Endodermal cell (in vitro differentiated cells): ENCODE measurements at places on chromosomes 13 and 19.

GRCh38 chr13:20219577-20219976 lies 12.5 kb downstream of the GJB6 start:
- no peak for DNase-seq

DNA sequence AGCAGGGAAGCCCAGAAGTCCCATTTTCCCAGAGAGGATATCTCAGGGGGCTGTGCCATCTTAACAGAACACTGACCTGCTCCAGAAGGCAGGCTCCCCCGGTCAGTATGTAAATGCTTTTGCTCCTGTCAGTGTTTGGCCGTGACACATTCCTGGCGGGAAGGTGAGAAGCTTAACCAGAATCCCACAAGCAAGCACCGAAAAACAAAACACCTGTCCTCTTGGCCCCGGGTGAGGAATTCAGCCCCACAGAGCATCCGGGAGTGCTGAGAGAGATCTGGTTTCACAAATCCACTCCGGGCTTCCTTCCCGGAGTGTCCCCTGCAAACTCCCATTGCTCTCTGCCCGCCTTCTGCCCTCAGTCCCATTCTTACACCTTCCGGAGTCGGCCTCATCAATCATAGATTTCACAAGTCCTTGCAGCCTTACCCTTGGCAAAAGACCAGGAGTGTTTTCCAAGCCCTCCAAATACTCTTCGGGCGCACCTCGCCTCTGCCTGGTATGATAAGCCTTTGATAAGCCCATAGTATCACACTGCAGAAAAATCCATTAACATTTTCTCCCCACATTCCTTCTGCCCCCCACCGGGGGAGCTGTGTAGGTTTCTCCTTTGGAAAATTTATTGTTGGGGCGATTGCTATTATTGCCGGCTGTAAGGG lies 12.2 kb downstream of the TPM4 start:
- DNase-seq = peak; percentile 82

- DNase-seq = peak; percentile 85
These were observed 94.3 kb downstream of the FAM216B start for GRCh38 chr13:42875475-42876269.

GRCh38 chr13:68727165-68727564 lies 1380.5 kb upstream of the ATXN8OS start:
- no peak for DNase-seq

- DNase-seq = no peak
These were observed 429.8 kb downstream of the FOXO1 start for GRCh38 chr13:40236566-40237168.

DNA sequence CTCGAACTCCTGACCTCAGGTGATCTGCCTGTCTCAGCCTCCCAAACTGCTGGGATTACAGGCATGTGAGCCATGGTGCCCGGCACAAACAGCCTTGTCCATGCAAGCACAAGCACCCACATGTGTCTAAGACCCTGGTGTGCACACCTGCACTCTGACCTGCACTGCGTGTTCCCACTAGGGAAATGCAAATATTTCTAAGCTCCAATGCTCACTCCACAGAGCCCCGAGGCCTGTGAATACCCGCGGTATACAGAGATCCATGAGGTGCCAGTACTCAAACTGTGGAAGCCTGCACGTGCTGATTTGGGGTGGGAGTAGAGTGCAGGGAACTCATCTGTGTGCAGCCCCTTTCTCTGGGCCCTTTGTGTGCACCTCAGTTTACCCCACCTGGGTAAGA lies 14.7 kb downstream of the GADD45B start:
- DNase-seq = no peak

- DNase-seq = no peak
These were observed 8.7 kb downstream of the MARCHF2 start for GRCh38 chr19:8421484-8422461.

- peak; percentile 96 for DNase-seq
These were observed 10.7 kb downstream of the PTGIR start for GRCh38 chr19:46614114-46614722.

DNA sequence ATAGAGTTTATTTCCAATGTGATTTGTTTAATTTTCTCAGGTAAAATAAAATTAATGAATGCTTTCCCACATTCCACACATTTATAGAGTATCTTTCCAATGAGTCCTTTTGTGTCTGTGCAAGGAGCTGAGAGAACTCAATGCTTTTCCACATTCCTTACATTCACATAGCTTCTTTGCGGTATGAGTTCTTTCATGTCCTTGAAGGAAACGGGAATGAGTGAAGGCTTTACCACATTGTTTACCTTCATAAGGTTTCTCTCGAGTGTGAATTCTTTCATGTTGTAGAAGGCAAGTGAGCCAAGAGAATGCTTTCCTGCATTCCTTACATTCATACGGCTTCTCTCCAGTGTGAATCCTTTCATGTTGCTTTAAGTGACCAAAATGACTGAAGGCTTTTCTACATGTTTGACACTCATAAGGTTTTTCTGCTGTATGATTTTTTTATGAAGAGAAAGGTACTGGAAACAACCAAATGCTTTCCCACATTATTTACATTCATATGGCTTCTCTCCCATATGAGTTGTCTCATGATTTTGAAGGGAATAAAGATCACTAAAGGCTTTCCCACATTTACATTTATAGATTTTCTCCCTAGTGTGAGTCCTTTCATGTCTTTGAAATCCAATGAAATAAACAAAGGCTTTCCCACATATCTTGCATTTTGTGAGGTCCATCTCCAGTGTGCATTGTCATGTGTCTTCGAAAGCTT lies 14.4 kb upstream of the ZNF442 start:
- DNase-seq = no peak

- no peak for DNase-seq
These were observed 457.1 kb downstream of the KLF12 start for GRCh38 chr13:73677048-73677601.

DNA sequence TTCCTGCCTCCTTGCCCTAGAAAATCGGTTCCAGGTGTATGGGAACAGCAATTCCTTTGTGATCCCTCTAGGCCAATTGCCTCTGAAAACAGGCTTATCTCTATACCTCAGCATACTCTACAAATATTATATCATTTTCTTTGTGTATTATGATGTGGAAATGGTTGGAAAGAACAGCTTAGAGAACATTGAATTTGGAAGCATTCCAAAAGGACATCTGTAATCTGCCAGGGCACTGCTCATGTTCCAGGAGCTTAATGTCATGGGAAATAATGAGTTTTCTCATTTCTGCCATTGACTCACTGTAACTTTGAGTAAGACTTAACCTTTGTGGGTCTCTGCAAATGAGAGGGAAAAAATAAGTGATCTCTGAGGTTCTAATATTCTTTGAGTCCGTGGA lies 147.3 kb downstream of the UFM1 start:
- no peak for DNase-seq

DNA sequence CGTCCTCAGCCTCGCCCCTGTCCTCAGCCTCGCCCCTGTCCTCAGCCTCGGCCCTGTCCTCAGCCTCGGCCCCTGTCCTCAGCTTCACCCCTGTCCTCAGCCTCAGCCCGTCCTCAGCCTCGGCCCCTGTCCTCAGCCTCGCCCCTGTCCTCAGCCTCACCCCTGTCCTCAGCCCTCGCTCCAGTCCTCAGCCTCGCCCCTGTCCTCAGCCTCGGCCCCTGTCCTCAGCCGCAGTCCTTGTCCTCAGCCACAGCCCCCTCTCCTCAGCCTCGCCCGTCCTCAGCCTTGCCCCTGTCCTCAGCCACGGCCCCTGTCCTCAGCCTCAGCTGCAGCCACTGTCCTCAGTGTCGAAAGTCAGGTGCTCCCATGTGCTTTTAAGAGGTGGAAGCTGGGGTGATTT lies 10.5 kb downstream of the C13orf46 start:
- DNase-seq = no peak

DNA sequence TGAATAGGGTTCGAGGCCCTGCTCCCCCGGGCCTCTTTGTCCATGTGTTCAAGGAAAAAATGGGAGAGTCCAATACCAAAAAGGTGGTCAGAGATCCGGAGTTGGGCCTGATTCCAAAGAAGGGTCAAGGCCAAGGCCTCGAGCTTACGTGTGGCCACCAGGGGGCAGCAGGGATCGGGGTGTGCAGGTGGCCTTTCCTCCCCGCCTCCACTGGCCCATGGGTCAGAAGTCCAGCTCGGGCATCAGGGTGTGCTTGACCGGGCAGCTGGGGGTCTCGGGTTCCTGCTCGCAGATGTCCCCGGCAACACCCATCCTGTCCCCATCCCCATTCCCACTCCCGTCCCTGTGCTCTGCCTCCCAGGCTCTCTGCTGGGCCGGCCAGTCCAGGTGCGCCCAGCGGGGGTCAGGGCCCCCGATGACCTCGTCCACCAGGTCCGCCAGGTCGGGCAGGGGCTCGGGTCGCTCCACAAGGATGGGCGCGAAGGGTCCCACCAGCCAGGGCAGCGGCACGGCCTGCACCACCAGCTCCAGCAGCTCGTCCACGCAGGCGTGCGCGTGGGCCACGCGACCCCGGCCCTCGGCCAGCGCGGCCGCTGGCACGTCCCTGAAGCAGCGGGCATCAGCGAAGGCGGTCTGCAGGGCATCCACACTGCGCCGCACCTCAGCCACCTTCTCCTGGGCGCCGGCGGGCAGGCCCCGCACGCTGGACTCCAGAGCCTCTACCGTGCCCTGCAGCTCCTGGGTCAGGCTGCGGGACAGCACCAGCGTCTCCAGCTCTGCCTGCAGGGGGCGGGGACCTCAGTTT lies 5.2 kb upstream of the PLIN4 start:
- DNase-seq = peak; percentile 88

GRCh38 chr13:99459099-99459850 lies 42.0 kb upstream of the TM9SF2 start:
- DNase-seq = no peak

GRCh38 chr19:19711934-19712828 lies 20.7 kb downstream of the ZNF14 start:
- no peak for DNase-seq

DNA sequence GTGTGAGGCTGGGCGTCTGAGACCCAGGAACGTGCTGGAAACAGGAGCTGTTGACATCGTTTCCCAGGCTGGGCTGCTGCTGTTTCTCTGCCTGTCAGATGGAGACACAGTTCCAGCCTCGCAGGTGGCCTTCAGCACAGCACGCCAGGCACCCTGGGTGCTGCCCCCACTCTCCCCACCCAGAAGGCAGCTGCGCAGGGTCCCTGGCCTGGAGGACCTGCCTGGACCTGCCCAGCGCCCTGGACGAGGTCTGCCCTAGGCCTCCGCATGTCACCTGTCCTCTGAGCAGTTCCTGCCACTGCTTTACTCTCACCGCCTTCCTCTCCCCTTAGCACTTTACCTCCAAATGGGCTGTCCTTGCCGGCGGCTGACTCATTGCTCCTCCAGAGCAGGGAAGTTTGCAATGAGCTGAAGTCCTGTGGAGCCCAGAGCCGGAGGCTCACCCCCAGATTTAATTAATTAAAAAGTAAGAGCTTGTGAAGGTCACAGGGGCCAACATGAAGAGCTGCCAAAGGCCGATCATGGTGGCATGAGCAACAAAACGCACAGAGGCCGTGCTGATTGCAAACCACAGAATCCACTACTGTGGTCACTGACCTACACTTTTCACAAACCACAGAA lies 32.2 kb downstream of the C13orf46 start:
- no peak for DNase-seq

- DNase-seq = no peak
These were observed 311.3 kb downstream of the KLF5 start for GRCh38 chr13:73370066-73370465.

GRCh38 chr19:16518061-16518460 lies 21.9 kb downstream of the C19orf44 start:
- no peak for DNase-seq

GRCh38 chr13:113933901-113934300 lies 40.0 kb downstream of the C13orf46 start:
- no peak for DNase-seq

DNA sequence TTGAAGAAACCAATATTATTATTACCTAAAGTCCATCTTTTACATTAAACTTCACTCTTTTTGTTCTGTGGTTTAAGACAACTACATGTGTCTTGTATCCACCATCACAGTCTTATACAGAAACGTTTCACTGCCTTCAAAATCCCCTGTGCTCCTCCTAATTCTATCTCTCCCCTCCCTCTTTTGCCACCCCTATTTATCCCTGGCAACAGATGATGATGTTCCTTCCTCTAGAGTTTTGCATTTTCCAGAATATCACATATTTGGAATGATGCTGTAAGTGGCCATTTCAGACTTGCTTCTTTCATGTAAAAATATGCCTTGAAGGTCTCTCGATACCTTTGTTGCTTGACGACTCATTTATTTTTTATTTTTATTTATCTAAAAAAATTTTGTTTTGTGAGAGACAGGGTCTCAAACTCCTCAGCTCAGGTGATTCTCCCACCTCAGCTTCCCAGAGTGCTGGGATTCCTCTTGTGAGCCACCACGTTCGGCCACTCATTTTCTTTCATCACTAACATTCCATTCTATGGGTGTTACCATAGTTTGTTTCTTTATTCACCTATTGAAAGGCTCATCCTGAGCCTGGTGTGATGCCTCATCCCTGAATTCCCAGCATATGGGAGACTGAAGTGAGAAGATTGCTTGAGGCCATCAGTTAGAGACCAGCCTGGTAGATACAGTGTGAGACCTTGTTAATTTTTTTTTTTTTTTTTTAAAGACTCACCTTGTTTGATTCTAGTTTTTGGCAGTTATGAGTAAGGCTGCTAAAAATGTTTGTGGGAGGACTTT lies 8.4 kb downstream of the ZNF763 start:
- no peak for DNase-seq

GRCh38 chr19:18745012-18745735 lies 45.9 kb downstream of the COMP start:
- peak; percentile 43 for DNase-seq

GRCh38 chr13:26323127-26323526 lies 69.2 kb downstream of the CDK8 start:
- DNase-seq = no peak

DNA sequence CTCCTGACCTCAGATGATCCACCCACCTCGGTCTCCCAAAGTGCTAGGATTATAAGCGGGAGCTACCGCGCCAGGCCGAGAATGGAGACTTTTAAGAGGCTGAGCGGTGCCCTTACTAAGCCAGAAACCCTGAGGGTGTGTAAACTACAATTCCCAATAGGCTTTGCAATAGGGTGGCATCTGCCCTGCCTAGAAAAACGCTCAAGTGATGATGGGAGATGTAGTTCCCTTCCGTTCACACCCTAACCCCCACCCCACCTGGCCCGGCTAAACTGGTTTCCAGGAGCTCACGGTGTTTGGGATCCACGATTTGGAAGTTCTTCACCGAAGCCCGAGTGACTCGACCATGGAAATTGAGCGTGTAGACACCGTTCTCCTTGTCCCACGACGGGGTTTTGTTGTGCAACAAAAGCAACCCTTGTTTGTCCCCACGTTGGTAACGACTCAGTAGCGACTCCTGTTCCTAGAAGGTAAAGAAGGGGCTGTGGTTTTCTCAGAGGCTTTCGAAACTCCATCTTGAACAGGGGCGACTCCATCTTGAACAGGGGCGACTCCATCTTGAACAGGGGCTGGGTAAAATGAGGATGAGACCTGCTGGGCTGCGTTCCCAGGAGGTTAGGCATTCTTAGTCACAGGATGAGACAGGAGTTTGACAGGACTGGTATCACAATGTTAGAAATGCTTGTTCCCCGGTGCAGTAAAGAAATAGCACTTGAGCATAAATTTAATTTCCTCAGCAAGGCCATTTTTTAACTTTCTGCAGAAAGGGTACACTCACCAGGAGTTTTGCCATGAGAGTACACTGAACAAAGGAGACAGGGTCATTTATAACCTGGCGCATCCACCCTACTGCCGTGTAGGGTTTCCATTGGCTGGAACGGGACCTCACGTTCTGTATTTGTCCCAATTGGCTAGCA lies 9.8 kb downstream of the PPP1R15A start:
- DNase-seq = peak; percentile 83
